ENCODE measurements at places on chromosomes 11 and 22. TPM values are rescaled to one million over a fixed set of nuclear protein-coding genes. Genes with fewer than 3 reads are reported as not detected.

Gene PGR
- polyA plus RNA-seq: not detected

GRCh38 chr11:36385121-36385970, 89.3 kb downstream of the PRR5L start:
- H3K4me3 ChIP-seq: no peak overlapping the region
- DNase-seq: no peak
- H3K27ac ChIP-seq: no peak overlapping the region
- H3K27me3 ChIP-seq: no peaks in the 10 kb centered on the region
- H3K4me1 ChIP-seq: no peaks in the 10 kb centered on the region

GRCh38 chr11:13993096-13993765, 30.7 kb downstream of the SPON1 start:
- H3K36me3 ChIP-seq: no peaks in the 10 kb centered on the region
- no peak overlapping the region for H3K4me3 ChIP-seq
- H3K27ac ChIP-seq: no peak overlapping the region
- no peaks in the 10 kb centered on the region for H3K27me3 ChIP-seq

- H3K4me3 ChIP-seq: no peak overlapping the region
- no peaks in the 10 kb centered on the region for H3K4me1 ChIP-seq
- no peak for DNase-seq
- no peaks in the 10 kb centered on the region for H3K36me3 ChIP-seq
- no peaks in the 10 kb centered on the region for H3K27me3 ChIP-seq
Measured at GRCh38 chr22:39133871-39134270, 18.6 kb downstream of the CBX7 start.

GRCh38 chr11:127028648-127029047, 28.1 kb upstream of the KIRREL3 start:
- no peaks in the 10 kb centered on the region for H3K36me3 ChIP-seq
- no peak overlapping the region for H3K27ac ChIP-seq
- H3K4me1 ChIP-seq: no peaks in the 10 kb centered on the region
- H3K4me3 ChIP-seq: no peak overlapping the region
- DNase-seq: no peak
- H3K27me3 ChIP-seq: no peaks in the 10 kb centered on the region

GRCh38 chr22:23772649-23773473, at the start of gene MMP11:
Gene MMP11, plus strand, starts transcription at chr22:23772849. Its CDS starts 22 bp downstream, at chr22:23772871.
- DNase-seq: no peak
- H3K27ac ChIP-seq: no peak within 1 kb of the TSS
- peaks cover 2% of the 10 kb centered on the region for H3K27me3 ChIP-seq
- peaks cover 12% of the 10 kb centered on the region for H3K4me1 ChIP-seq
